ENCODE measurements at places on chromosomes 3 and 15.
A peak's percentile ranks its signal among the peaks of the same experiment; 100 is the strongest.

- DNase-seq, result no peak
These were observed 14.6 kb downstream of the IVD start for GRCh38 chr15:40420071-40420713.

GRCh38 chr3:156659260-156659659 lies 15.1 kb upstream of the TIPARP start:
- DNase-seq, result no peak

DNA sequence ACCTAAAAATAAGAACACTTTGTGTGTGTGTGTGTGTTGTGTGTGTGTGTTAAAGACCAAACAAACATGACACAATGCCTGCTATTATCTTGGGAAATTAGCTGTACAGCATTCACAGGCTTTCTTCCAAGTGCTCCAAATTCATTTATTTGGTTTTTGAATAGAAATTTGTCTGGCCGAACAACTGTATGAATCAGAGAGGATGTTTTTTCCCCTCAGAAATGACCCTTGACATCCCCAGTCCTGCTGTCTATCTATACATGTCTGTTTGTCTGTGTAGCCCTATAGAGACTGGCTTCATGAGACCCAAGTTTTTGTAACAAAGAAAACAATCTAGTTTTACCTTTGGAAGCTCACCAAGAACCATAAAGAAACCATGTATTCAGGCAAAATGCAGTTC lies 549.8 kb downstream of the NSUN3 start:
- DNase-seq, result no peak

DNA sequence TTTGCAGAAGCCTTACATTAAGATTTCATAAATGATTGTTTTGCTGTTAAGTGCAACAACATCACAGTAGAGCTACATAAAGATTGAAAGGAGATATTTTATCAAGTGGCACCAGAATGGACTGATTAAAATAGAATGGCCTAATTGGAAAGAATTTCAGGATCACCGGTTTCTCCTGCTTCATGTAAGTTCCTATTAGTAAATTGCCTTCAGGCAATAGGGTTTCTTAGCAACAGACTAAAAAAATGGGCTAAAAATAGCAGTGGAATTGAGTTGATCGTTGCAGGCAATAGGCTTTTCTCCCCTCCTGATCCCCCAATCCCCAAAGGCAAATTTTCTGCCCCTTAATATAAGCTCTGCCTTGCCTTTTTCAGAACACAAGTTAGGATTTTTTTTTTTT lies 917 bp downstream of the LNP1 start:
- DNase-seq, result no peak

GRCh38 chr15:69337138-69337537 lies 38.4 kb downstream of the PAQR5 start:
- no peak for DNase-seq

GRCh38 chr3:59335338-59335737 lies 285.5 kb upstream of the CFAP20DC start:
- DNase-seq, result no peak

DNA sequence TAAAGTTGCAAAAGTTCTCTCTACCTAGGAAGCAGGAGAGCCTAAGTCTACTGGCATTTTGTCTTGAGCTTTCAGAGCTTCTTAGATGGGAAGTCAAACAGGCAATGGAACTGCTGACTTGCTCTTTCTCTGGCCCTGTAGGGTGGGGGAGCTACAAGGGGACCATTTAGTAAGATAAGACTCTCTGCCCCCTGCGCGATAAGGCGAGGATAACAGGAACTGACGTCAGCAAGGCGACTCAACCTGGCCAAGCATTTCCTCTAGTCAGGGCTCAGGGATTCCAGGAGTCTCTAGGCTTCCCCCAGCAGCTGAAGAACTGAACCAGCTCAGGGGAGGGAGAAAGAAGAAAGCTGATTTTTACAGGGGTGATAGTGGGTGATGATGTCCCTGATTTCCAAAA lies 5.8 kb downstream of the RARB start:
- no peak for DNase-seq

DNA sequence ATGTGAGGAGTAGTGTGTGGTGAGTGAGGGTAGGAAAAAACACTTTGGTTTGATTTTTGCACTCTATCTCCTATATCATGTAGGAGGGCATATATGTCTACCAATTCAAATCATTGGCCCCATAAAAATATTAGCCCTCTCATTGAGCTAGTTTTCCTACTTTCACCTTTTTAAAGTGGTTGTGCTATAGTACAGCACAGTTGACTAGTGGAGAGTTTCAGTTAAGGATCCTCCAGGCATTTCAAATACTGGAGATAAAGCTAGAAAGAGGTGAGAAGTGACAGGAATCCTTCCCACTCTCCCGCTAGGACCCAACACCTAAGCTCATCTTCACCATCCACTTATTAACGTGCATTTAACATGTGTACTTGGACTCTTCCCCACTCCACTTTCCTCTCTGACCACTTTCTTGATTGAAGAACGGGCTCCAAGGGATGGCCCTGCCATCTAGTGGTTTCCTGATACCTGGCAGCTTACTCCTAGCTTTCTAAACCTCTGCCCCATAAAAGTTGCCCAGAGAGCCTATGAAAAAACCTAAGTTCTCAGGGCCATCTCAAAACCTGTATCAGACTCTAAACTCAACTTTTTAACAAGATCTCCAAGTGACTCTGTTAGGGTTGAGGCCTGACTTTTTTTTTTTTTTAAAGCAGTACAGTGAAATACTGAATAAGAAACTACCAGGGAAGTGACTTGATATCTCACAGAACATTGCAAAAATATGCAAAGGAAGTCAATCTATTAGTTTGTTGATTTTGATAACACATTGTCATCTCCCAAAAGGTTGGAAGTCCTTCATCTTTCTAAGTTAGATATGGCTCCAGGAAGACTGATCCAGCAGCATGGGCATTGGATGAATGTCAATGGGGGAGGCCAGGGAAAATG lies 17.9 kb downstream of the IL12A start:
- peak; percentile 50 for DNase-seq

GRCh38 chr3:52225452-52226228 lies at the start of gene TLR9:
TSS of gene TLR9 (minus strand) at chr3:52225645. CDS start at chr3:52225529, 116 bp downstream.
- no peak for DNase-seq

DNA sequence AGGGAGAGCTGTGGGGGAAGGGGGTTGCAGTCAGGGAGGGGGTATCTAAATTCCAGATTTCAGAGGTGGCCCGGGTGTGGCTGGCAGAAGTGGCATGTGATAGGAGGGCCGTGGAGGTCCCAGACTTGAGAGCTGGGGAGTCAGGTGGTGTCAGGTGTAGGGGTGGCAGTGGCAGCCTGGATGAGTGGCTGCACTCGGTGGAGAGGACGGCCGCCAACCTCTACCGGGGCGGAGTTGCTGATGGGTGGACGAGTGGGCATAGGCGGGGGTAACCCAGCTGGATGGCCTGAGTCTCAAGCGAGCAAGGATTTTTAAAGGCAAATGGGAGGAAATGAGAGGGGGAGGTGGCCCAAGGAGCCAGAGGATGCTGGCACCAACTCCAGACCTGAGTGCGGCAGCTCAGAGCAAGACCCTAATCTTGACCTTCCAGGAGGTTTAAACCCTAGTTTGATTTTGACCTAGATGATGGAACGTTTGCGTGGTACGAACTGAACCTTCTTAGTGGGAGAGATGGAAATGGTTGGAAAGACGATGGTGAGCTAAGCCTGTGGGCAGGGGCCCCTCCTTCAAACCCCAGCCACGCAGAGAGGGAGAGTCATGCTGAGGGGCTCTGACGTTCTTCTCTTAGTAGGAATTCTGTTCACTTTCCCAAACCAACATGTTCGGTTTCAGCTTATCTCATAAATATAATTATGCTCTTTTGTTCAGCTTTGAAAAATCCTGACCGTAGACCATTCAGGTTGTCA lies 8.0 kb downstream of the TRAK1 start:
- DNase-seq, result no peak

DNA sequence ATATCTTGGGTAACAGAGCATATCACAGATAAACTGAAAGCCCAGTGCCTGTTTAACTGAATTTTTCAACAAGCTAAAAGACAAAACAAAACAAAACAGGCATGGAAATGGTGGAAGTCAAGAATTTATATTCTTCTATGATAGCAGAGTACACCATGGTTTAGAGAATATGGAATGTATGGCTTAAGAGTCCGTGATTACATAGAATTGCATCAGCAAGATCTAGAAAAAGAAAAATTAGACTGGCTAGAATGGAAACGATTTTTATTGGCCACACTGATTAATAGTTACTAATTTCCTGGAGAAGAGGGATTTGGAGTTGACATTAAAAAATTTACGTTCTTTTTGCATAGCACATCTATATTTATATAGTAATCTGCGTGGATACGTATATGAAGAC lies 435.2 kb upstream of the DPPA4 start:
- DNase-seq, result no peak

- no peak for DNase-seq
These were observed 391.6 kb upstream of the DPPA4 start for GRCh38 chr3:109728861-109729494.

DNA sequence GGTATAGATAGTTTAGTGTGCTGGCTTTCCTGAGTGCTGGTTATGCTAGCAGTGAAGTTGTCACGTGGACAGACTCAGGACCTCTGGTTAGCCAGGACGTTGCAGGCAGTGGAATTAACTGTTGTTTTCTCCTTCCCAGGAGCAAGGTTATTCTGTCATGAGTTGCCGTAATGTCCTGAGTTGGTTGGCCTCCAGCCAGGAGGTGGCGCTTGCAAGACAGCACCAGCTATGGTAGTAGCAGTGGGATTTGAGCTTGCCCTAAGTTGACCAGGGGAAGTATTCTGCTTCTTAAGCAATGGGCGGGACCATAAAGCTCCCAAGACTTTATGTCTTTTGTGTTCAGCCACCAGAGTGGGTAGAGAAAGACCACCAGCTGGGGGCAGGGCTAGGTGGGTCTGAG lies 240.7 kb upstream of the DNAJC19 start:
- peak; percentile 27 for DNase-seq

- DNase-seq, result no peak
These were observed 393.0 kb downstream of the IGSF11 start for GRCh38 chr3:118641608-118642007.

DNA sequence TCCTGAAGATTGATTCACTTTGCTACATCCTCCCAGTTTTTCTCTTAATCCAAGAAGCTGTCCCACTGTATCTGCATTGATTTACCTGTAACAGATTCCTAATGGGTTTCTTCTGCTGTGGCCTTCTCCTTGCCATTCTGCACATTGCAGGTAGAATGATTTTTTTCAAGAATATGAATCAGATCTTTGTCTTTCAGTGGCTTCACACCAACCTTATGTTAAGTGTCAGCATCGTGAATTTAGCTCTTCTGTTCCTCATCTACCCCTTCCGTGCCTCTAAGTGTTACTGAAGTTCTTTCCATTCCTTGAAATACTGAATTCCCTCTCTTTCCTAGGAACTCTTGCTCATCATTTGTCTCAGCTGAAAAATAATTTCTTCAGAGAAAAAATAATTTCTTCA lies 7.5 kb downstream of the SENP5 start:
- DNase-seq, result no peak

- DNase-seq, result no peak
These were observed 189.0 kb downstream of the VGLL3 start for GRCh38 chr3:86801921-86802320.

DNA sequence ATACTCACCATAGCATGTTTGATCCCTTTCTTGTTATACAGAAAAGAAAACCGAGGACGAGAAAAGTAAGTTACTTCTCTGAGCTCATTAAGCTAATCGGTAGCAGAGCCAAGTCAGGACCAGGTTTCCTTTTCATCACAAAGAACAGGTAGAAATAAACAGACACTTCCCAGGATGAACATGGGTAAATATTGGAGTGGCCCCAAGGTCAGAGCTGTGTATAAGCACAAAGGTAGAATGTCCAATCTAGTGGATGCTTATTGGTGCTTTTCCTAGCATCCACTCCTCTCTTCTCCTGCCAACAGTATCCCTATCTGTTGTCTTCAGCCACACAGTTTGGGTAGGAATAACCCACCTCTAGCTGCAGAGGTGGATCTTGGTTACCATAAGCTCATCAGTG lies 52.8 kb upstream of the THUMPD3 start:
- DNase-seq, result no peak

- no peak for DNase-seq
These were observed 298.1 kb upstream of the NECTIN3 start for GRCh38 chr3:110773413-110773954.

- DNase-seq, result no peak
These were observed 6.9 kb downstream of the SHF start for GRCh38 chr15:45180648-45181436.

- peak; percentile 5 for DNase-seq
These were observed 511.7 kb upstream of the CDIN1 start for GRCh38 chr15:36067483-36068274.

- no peak for DNase-seq
These were observed 11.1 kb upstream of the THUMPD3 start for GRCh38 chr3:9351709-9352126.

GRCh38 chr15:25183581-25184251 lies 228.9 kb downstream of the SNRPN start:
- DNase-seq, result no peak

DNA sequence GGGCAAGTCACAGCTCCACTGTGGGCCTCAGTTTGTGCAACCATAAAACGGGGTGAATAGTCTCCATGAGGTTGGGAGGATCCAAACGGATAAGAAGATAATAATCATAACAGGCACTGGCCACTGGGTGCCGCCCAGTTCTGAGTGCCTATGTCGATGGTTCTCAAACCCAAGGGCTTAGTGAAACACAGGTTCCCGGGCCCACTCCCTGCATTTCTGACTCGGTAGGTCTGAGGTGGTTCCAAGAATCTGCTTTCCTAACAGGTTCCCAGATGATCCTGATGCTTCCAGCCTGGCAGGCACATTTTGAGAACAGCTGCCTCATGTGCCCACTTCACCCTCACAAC lies 21.2 kb downstream of the ALS2CL start:
- no peak for DNase-seq

- DNase-seq, result peak; percentile 22
These were observed 26.5 kb downstream of the KLF13 start for GRCh38 chr15:31352911-31353811.

DNA sequence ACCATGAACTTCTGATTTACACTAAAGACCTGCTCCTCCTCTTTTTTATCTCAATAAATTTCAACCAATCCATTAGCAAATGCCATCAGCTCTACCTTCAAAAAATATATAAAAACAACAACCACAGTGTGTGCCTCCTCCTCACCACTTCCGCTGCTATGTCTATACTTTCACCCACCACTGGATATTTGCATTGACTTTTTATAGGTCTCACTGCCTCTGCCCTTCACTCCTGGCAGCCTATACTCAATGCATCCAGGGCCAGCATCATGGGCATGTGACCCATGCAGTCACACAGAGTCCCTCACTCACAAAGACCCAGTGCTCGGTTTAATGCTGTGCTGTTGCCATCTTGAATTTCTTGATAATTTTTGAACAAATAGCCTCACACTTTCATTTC lies 53.5 kb upstream of the CCDC54 start:
- no peak for DNase-seq

Data from WERI-Rb-1 (cell line).